ENCODE measurements at places on chromosomes 1 and 21.

DNA sequence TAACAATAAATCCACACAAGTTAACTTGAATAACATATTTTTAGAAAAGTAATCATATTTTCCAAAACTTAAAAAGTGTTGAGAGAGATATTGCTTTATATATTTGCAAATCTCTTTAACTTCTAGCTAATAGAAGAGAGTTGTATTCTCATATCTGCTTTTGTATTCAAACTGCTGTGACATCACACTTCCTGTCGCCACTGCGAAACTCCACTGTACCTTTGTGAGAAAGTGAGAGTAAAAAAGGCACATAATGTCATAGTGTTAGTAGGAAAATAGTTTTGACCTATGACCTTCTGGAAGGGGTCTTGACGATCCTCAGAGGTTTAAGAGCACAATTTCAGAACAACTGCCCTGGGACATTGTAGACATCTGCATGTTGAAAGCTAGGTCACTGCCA lies 21.6 kb downstream of the AK5 start:
- DNase-seq, result no peak

DNA sequence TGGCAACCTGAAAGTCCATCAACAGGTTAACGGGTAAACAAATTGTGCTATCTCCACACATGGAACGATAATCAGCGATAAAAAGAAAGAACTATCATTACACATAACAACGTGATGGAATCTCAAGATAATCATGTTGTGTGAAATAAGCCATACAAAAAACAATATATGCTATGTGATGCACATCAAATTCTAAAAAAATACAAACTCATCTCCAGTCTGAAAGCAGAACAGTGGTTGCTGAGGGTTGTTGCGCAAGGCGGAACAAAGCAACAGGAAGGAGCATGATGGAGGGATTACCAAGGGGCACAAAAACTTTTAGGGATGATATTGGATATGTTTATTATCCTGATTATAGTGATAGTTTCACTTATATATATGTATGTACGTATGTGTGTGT lies 324.8 kb downstream of the VAV3 start:
- DNase-seq, result no peak

DNA sequence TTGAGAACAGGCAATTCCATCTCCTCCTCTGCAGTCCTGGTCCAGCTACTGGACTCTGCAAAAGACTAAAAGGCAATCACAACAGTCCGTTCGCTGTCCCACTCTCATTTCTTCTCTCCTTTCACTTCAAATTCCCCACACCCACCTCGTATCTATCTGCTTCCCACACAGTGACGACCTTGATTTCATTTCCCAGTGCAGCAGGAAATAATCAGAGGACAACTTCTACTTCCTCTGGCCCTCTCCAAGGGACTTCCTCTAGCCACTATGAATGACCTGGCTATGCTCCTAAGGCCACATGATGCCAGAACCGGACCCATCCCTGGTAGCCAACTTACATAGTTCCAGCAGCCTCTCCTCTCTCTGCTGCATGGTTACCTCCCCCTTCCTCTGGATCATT lies 8.0 kb downstream of the NOL9 start:
- no peak for DNase-seq

GRCh38 chr1:200351826-200352549 lies 57.8 kb downstream of the ZNF281 start:
- DNase-seq, result peak; percentile 64

- DNase-seq, result no peak
Observed at GRCh38 chr1:247241691-247242090, 14.2 kb upstream of the VN1R5 start.
